GM23248 (cell line): ENCODE measurements at places on chromosomes 16 and 17.

DNA sequence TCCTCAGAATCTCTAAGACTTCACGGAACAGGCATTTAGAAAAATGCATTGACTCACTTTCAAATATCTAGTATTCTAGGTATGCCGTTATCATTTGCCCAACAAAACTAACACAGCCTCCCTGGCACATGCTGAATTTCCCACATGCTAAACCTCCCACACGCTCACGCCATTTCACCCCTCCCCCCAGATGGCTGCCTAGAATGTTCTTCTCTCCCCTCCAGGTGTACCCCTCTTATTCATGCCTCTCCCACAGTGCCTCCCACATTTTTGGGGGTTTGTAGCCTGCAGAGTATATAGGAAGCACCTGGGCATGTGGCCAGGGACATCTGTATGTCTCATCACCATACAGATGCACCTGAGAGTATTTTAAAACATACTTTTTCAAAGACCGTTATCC lies 38.2 kb upstream of the ICAM2 start:
- no peak for DNase-seq

DNA sequence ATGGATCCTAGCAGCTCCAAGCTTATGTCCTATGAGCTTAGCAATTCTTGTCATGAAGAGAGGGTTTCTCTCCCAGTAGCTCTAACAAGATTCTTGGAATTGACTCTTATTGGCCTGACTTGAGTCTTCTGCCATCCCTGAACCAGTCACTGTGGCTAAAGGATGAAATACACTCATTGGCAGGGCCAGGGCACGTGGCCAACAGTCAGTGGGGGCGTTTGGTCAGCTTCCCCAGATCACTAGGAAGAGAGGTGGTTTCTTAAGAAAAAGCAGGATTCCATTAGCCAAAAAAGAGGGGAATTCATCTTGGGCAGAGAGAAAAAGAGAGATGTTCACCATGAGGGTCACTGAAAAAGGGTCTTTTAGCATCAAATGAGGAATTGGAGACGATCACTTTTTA lies 363.2 kb downstream of the SNX29 start:
- peak; percentile 79 for DNase-seq

DNA sequence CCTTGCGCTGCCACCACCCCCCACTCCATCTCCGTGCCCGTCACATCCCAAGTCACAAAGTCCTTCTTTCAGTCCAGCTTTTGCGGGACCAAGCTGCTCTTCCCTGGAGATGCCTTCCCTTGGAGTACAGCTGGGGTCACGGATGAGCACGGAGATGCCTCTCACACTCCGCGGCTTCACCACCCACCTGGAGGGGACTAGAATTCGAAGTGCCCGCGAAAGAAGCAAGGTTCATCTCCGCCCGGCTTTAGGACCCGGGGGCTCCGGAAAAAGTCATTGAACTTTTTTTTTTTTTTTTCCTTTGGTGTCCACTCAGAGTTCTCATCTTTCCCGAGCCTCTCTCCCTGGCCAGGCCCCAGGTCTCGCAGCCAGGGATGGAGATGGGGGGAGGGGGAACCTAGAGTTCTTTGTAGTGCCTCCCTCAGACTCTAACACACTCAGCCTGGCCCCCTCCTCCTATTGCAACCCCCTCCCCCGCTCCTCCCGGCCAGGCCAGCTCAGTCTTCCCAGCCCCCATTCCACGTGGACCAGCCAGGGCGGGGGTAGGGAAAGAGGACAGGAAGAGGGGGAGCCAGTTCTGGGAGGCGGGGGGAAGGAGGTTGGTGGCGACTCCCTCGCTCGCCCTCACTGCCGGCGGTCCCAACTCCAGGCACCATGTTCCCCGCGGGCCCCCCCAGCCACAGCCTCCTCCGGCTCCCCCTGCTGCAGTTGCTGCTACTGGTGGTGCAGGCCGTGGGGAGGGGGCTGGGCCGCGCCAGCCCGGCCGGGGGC lies at the start of gene FKBP10:
Gene FKBP10, plus strand, starts transcription at position 624 of the 771 bp plus-strand sequence. Its CDS starts 31 bp downstream, at position 655.
- peak; percentile 92 for DNase-seq

DNA sequence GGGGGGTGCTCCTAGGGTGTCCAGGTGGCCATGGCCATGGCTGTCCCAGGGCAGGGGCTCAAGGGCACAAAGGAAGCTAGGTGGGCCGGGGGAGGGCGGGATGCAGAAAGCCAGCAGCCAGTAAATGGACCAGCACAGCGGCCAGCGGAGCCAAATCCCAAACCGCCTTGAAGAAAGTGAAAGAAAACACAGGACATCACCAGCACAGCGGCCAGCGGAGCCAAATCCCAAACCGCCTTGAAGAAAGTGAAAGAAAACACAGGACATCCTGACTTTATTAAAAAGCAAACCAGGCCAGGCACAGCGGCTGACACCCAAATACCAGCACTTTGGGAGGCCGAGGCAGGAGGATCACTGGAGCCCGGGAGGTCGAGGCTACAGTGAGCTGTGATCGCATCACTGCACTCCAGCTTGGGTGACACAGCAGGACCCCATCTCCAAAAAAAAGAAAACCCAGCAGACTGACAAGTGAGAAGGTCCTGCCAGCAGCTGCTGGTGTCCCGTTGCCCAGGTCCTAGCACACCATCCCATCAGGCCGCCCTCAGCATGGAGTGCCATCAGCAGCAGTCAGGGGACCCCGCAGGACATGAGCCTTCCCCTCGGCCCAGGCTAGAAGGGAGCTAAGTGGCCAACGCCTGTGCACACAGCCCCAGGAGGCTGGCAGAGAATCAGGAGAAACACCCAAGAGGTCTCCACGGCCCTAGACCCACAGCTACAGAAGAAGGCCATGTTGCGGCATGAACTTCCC lies 17.0 kb downstream of the SLC38A10 start:
- no peak for DNase-seq

DNA sequence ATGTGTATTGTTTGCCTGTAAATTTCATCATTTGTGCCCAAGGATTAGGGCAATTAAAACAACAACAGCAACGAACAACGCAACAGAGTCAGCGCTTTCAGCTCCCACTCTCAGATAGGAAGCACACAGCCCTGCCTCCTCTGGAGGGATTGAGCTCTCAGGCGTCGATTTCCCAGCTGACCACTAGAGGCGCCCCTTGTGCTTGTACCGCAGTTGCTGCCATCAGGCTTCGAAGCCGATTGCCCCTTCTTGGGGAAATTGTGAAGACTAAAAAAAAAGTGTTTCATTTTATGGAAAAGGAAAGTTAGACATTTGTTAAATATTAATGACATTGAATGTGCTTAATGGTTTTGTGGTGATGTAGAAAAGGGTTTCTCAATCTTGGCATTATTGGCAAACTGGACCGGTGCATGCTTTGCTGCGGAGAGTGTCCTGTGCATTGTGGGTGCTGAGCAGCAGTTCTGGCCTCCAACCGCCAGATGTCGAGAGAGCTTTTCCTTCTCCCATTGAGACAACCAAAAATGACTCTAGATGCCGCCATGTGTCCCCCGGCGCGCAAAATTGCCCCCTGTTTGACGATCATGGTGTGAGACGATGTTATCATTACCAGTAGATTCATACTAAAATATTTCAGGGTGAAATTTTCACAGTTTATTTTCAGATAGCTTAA lies 650.4 kb upstream of the RBFOX1 start:
- peak; percentile 15 for DNase-seq

DNA sequence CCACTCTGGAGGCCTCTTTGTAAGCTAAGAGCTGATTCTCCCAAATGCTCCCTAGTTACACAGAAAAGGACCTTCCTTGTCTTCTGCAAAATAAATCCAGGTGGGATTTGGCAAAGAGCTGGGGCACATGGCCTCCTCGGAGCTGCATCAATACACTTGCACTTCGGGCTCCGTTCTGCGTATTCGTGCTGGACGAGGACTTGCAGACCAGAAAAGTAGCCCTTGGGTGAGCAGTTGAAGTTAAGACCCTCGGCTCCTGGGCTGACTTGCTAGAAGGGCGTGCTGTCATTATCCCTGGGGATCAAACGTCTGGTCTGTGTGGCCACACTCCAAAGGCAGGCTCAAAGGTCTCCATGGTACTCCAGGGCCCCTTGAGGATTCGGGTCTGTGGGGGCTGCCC lies 144.2 kb upstream of the RPH3AL start:
- no peak for DNase-seq

DNA sequence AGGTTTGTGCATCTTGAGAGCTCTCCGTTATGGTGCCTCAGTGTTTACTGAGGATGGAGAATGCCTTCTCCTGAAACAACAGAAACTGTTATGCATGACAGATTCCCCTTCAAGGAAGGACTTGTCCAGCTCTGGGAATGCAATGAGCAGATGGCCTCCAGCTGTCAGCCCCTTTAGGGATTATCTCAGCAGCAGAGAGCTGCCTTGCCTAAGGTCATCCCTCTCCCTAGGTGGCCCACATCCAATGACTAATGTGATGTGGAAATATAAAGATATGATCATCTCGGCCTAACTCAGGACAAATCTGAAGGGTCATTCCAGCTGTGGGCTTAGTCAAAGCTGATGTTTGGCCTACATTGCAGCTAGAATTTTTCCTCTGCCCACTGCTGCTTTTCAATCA lies 214.3 kb upstream of the N4BP1 start:
- DNase-seq, result no peak

- DNase-seq, result no peak
Observed at GRCh38 chr17:69508814-69509213, 94.3 kb downstream of the MAP2K6 start.

- DNase-seq, result peak; percentile 58
Observed at GRCh38 chr17:7982666-7983065, 19.7 kb upstream of the GUCY2D start.

- DNase-seq, result peak; percentile 90
Observed at GRCh38 chr17:41065829-41066624, at the start of gene KRTAP2-4. KRTAP2-4 (minus strand) TSS chr17:41065879; CDS start chr17:41065845, 34 bp downstream.

GRCh38 chr16:68643847-68644246 lies 1.3 kb upstream of the CDH3 start:
- DNase-seq, result no peak

DNA sequence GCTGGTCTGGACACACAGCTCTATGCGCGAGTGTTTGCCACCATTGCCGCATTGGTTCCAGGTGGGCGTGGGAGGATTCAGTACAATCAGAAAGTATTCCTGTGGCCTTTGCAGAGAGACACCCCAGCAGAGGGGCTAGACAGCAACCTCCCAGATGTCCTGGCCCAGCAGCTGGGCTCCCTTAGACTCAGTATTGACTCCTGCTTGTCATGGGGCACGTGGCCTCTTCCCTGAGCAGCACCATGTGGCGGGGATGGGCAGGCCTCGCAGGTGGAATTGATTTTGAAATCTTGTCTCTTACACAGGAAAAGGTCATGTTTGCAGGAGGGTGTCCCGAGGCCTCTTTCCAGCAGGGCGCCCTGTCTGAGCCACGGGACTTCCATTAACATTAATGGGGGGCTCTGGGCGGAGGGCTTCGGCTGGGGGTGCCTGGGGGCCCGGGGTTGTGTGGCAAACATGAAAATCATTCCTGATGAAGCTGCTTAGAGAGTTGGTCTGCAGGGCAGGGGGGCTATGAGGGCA lies 96.4 kb downstream of the C16orf78 start:
- no peak for DNase-seq

GRCh38 chr17:44171931-44172455 lies 1.5 kb downstream of the ASB16 start:
- no peak for DNase-seq

- DNase-seq, result peak; percentile 57
Observed at GRCh38 chr17:35947156-35947585, 3.7 kb upstream of the LYZL6 start.

- peak; percentile 64 for DNase-seq
Observed at GRCh38 chr17:51006601-51007000, 114.1 kb downstream of the SPAG9 start.

DNA sequence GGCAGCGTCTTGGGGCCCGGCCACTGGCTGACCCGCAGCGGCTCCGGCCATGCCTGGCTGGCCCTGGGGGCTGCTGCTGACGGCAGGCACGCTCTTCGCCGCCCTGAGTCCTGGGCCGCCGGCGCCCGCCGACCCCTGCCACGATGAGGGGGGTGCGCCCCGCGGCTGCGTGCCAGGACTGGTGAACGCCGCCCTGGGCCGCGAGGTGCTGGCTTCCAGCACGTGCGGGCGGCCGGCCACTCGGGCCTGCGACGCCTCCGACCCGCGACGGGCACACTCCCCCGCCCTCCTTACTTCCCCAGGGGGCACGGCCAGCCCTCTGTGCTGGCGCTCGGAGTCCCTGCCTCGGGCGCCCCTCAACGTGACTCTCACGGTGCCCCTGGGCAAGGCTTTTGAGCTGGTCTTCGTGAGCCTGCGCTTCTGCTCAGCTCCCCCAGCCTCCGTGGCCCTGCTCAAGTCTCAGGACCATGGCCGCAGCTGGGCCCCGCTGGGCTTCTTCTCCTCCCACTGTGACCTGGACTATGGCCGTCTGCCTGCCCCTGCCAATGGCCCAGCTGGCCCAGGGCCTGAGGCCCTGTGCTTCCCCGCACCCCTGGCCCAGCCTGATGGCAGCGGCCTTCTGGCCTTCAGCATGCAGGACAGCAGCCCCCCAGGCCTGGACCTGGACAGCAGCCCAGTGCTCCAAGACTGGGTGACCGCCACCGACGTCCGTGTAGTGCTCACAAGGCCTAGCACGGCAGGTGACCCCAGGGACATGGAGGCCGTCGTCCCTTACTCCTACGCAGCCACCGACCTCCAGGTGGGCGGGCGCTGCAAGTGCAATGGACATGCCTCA lies 773 bp downstream of the NTN3 start:
- no peak for DNase-seq

DNA sequence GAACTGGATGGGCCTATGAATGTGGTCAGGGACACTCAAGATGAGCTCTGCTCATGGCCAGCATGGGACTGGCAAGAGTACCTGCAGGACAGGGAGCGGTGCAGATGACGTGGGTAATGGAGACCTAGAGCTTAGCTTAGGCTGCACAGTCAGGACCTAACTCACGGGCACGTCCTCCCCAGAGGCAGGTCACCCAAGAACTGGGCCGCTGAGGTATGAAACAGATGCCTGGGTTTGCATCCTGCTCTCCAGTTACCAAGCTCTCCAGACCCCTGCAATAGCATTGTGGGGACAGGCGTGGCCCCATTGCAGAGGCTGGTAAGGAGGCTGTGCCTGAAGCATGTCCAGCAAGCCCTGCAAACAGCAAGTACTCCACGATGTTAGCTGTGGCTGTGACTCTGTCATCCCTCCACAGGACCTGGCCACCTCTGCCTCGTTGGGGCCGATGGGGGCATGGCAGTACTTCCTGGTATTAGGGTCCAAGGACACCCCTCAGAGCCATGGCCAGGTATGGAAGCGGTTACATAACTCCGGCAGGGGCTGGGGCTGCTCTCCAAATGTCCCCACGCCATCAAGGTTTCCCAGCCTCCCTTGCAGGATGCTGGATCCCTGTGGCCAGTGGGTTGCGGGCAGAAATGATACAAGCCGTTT lies 37.5 kb upstream of the RBFOX3 start:
- no peak for DNase-seq

DNA sequence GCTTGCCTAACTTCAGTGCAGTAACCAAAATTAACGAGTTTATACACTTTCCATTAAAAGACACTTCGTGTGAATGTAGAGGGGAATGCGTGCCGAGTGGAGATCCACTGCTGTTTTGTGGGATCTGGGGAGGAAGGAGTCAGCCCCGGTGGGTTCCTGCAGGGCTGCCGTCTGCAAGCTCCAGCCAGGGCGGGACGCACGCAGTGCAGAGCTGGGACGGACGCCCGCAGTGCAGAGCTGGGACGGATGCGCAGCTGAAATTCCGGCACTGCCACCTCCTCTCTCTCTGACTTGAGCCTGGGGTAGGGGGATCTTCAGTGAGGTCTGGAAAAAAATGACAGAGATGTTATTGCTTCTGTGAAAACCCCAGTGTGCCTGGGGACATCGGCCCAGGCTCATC lies 16.5 kb upstream of the ZC3H18 start:
- no peak for DNase-seq
